Activated CD4-positive, CD25-positive, alpha-beta regulatory T cell treated with anti-CD3 and anti-CD28 coated beads, Interleukin-2, amount 50 U/mL, for 72 hours (primary cell): ENCODE measurements at places on chromosomes 6 and 20.

GRCh38 chr6:84696166-84696565 lies 68.2 kb downstream of the TBX18 start:
- DNase-seq = no peak

- no peak for DNase-seq
Observed at GRCh38 chr20:48679599-48679998, 148.2 kb downstream of the PREX1 start.

DNA sequence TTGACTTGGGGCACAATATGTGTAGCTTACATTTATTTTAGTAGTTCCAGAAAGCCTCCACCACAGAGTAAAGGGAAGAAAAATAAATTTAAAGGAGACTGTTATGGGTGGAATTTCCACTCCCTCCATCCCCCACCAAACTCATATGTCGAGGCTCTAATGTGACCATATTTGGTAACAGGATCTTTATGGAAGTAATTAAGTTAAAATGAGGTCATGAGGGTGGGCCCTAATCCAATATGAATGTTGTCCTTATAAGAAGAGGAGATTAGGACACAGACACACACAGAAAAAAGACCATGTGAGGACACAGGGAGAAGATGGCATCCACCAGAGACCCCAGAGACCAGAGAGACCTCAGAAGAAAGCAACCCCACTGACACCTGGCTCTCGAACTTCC lies 189.7 kb downstream of the EDN1 start:
- DNase-seq = no peak

DNA sequence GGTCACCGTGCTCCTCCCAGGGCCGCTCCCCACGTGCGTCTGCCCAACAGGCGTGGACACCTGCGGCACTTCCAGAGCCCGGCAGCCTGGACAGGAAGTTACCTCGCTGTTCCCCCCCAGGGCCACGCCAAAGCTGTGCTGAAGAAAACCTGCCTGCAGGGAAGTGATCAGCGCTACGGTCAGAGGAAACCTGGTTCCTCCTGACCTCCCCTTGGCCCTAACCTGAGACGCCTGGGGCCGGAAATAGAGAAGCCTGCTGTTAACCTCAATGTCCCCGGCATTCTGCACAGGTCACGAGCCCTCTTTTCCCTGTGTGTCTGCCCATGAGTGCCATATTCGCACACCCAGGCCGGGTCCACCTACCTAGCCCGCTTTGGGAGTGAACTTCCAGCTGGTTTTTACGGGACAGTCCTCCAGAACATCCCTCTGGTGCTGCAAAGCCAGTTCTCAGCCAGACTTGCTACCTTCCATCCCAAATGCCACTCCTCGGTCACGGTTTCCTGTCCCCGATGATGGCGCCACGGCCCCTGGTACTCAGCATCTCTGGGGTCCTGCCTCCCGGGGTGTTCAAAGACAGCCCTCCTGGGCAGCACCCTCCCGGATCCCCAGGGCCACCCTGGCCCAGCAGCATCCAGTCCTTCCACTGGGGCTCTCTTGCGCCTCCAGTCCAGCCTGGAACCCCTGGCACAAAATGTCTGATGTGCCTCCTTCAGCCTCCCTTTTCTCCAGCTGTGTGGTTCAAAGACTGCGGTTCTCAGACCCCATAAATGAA lies 12.0 kb upstream of the IRF4 start:
- DNase-seq = no peak

GRCh38 chr20:59933849-59934585 lies 580 bp upstream of the SYCP2 start:
- DNase-seq = peak; percentile 88

GRCh38 chr20:50571466-50571865 lies 61.3 kb downstream of the PTPN1 start:
- DNase-seq = no peak

DNA sequence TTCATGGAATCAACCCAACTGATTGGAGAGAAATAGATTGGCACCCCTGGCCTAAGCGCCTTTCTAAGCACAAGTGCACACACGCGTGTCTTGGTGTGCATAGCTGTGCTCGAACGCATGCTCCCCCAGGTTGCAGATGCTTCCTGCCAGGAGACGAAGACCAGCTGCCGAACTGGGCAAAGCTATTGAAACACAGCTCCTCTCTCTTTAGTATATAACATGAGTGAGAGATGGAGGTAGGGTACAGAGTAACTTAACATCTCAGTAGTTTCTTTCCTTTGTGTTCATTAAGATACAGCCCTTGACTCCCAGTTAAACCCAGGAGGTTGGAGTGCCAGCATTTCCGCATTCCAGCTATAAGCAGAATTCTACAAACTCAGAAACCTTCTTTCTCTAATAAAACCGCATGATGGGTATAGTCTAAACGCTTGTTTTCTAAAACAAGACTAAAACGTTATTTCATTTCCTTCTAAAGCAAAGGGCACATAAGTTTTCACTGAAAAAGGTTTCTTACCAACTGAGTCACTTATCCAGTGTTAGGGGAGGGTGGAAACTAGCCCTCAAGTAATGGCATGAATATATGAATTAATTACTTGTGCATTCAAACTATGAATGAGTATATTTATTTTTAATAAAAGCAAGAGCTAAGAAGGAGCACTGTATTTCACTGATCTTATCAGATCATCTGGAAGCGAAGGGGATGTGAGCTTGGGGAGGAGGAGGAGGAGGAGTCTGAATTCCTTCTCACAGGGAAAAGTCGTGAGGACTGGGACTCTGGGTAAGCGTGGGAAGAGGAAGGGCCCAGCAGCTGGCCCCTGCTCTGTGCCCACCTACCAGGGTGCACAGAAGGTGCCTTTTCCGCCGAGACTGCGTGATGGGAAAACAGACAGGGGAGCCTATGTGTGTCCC lies 179.2 kb downstream of the TMEM242 start:
- no peak for DNase-seq

- no peak for DNase-seq
Observed at GRCh38 chr20:54123587-54124180, 50.1 kb downstream of the CYP24A1 start.

DNA sequence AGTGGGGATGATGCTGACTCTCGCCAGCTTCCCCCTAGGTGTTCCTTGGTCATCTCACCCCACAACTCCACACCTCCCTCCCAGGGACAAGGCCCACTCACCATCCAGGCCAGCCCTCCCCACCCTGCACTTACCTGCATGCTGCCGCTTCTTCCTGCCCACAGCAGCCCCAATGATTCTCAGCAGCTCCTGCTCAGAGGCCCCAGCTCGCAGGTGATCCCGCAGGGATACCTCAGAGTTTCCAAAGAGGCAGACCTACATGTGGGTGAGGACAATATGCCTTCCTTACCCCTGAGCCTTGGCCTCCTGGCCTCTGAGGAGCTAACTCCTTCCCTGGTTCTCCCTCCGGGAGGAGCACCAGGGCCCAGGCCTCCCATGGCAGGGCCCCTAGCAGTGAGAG lies 24.6 kb downstream of the MOCS1 start:
- DNase-seq = no peak

- DNase-seq = no peak
Observed at GRCh38 chr20:59269411-59270025, 30.9 kb upstream of the EDN3 start.
